ENCODE measurements at places on chromosomes 7 and 10. TPM values are rescaled to one million over a fixed set of nuclear protein-coding genes. Genes with fewer than 3 reads are reported as not detected.
A peak's percentile ranks its signal among the peaks of the same experiment; 100 is the strongest.

DNA sequence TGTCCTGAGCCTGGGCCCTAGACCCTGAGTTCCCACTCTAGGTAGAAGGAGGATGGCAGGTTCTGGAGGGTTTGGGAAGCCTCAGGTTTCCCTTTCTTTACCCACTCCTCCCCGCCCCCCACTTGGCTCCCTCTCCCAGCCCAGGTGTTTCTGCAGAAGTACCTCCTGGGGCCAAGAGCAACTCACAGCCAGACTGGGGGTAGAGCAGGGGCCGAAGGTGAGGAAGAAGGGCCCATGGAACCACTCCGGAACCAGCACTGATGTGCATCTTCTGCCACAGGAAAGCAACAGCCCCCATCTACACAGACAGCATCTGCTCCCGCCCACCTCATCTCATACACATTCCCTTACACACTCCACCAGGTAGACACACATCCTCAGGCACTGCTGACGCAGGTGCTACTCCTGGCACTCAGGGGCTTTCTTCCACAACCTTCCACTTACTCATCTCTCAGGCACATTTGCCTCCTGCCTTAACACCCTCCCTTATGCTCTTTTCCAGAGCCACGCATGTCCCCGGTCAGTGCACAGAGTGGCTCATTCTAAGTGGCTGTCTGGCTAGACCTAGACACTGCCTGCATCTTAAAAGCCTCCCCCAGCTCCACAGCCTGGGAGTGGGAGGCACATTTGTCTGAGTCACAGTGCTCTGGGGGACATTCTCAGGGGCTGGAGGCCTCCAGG lies 1.8 kb downstream of the EPHB6 start:
- no peak for DNase-seq

GRCh38 chr10:119441921-119442757 lies 100.4 kb downstream of the RGS10 start:
- DNase-seq, result no peak

DNA sequence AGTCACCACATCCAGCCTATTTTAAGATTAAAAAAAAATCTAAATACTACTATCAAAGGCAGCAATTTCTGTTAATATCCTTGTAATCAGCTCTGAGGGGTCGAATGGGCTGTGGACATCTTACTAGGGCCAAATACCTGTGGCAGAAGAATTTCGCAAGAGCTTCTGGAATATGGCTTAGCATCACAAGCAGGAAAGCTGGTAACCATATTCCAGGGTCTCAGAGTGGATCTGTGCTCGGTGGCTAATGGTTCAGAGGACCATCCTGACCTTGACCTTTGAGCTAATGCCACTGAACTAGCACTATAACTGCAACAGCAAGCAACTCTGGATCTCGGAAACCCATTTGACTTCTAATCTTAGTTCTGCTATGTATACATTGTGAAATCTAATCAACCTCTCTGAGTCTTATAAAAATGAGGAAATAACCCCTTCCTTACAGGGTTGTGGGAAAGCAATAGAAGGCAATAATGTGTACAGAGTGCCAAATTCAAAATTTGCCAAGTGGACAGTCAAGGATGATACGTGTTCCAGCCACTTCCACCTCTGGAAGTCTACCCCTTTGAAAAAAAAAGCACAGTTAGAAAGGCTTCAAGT lies 65.5 kb downstream of the CYP26A1 start:
- no peak for DNase-seq

DNA sequence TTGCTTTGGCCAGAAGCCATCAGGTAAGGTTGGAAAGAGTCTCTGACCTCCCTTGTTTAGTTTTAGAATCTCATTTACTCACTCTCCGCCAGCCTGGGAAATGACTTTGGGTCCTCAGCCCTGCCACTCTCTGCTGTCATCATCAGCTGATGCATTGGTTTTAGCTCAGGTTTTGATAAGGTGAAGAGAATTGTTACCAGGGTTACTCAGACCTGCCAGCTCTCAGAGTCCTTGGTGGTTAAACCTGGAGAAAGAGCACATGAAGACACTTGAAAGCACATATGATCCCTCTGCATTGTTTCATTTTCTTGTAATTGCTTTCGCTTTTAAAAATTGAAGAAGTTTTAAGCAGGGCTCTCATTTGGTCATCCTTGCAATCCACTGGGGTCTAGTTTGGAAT lies 4.0 kb upstream of the CROT start:
- DNase-seq, result peak; percentile 37

- DNase-seq, result no peak
Measured at GRCh38 chr7:98133621-98134303, 27.1 kb downstream of the LMTK2 start.

DNA sequence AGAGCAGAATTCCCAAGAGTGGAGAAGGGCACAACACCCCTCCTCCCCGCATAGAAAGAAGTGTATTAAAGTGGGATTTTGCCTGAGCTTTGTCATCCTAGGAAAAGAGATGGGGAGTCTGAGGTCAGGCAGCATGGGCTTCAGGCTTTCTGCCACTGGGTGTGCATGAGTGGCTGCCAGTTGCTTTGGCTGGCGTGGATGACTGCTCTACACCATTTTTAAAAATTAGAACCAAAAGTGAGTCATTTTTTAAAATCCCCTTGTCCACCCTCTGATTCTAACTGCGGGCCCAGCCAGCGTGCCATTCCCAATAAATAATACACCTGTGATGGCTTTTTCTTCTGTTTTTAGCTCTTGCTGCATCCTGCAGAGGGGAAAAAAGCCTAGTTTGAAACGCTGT lies 13.4 kb downstream of the SLC29A3 start:
- no peak for DNase-seq

GRCh38 chr10:124652200-124652599 lies 92.0 kb downstream of the FAM53B start:
- DNase-seq, result no peak

DNA sequence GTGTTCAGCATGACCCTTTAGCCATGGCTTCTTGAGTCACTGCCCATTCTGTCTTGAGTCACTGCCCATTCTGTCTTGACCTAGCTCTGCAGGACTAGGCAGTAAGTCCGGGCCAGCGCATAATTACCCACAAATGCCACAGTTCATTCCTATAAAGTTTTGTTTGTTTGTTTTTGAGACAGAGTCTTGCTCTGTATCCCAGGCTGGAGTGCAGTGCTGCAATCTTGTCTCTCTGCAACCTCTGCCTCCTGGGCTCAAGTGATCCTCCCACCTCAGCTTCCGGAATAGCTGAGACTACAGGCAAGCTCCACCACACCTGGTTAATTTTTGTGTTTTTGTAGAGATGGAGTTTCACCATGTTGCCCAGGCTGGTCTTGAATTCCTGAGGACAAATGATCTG lies 32.7 kb upstream of the TARP start:
- no peak for DNase-seq

The EIF5AL1 gene
- 0.18 TPM for total RNA-seq

DNA sequence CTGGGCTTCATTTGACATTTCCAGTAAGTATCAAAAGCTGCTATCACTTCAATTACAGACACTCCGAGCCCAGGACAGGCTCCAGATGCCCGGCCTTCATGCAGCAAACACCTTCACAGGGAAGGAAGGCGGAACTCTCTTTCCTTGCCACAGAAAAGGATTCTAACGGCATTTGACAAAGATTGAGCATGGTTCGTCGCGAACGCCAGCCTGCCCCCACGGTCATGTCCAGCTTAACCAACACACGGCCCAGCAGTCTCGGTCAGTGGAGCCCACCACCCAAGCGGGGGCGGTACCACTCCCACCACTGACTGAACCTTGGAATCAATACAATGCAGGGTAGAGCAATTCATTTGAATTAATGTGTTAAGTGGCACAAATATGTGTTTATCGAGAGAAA lies 607.2 kb downstream of the DNAJB6 start:
- DNase-seq, result no peak

- DNase-seq, result no peak
Measured at GRCh38 chr10:100319707-100320402, 10.2 kb downstream of the PKD2L1 start.

- DNase-seq, result no peak
Measured at GRCh38 chr10:70974920-70975319, 86.6 kb upstream of the PCBD1 start.

The SDHAF3 gene
- 44.3 TPM for total RNA-seq

DNA sequence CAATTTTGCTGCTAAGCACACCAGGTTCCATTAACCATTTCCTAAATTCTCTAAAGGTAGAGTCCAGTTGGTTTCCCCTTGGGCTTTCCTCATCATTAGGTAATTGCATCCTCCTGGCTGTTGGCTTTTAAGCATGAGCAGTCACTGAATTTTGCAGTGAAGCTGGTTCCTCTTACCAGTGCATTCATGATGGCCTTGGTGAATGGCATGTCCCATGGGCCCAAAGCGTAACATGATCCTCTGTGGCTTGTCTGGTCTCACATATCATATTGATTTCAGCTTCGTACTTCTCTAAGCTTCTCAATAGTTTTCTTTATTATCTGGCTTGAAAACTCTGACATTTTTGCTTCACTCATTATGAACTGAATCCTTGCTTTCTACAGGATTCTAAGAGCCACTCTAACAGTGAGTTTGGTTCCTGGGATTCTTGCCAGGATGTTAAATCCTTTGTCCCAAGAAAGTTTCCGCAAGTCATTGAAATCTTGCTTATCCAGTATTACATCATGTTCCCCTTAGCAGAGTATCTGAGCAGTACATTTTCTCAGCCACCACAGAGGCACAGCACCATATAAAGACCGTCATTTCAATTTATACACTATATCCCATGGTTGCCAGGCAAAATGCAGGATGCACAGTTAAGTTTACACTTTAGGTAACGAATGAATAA lies 134.2 kb downstream of the PTN start:
- no peak for DNase-seq

The GCC1 gene
- total RNA-seq, result 13.9 TPM

Measured in activated CD4-positive, alpha-beta T cell treated with anti-CD3 and anti-CD28 coated beads for 36 hours (primary cell).